CD4-positive, alpha-beta T cell treated with Interleukin-15 for 4 hours (primary cell): ENCODE measurements at places on chromosomes 6 and 20.

- DNase-seq = no peak
These were observed 6.9 kb upstream of the DAAM2 start for GRCh38 chr6:39785281-39785680.

- peak; percentile 25 for DNase-seq
These were observed 14.8 kb upstream of the HLA-DRB1 start for GRCh38 chr6:32604434-32604877.

- DNase-seq = peak; percentile 81
These were observed 8.3 kb upstream of the ANKRD60 start for GRCh38 chr20:58236612-58237317.

DNA sequence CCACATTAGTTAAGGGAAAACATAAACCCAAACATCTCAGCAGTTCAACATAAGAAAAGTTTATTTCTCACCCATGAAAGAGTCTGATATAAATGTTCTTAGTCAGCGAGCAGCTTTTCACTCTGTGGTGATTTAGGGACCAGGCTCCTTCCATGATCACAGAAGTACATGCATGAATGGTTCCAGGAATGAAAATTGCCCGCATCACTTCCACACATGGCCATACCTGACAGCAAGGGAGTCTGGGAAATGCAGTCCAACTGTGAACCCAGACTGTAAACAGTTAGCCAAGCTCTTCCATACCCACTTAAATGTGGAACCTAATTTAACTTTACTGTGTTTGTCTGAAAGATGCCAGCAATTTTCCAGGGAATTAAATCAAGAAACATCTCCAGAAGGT, 353.9 kb downstream of the HACE1 start:
- DNase-seq = no peak

DNA sequence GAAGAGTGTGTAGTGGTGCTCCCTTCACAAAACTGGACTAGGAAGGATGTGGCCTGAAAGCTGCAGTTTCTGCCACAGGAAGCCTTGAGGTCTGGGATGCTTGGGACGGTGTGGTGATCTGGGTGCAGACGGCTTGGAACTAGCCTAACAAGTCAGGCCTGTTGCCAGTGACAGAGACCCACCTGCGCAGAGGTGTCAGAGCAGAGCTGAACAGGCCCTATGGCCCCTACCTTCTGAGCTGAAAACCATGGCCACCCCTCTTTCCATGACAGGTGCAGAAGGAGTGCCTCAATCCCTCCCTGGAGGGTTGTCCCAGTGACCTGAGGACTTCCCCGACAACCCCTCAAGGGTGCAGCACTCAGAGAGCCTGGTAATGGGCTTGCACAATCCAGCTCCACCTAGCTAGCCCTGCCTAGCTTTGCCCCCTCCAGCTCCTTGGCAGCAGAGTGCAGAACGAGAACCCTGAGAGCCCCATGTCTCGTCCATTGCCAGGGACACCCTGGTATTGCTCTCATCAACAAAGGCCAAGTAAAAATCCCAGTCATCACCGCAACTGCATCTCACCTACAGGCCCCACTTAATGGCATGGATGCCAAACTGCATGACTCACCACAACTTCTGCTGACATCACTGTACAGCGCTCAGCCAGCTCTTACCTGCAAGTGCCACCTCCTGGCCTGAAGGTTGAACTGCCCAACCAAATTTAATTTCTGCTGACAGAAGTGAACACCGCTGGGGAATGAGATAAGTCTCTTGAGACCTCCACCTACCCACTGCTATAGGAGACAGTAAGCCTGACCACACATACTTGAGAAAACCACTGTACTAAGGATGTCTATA, 563.1 kb downstream of the TFAP2A start:
- DNase-seq = no peak

DNA sequence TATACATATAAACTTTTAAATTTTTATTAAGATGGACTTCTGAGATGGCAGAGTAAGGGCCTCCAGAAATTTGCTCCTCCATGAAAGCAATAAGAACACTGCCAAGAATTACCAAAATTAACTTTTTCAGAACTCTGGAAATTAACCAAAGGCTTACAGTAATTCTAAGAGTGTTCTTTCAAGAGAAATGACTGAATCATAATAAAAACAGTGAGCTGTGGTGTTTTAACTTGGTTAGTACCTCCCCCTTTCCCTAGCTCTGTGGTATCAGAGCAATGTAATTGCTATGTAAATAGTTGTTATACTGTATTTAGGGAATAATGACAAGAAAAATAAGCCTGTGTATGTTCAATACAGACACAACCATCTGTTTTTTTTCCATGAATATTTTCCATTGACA, 19.0 kb downstream of the HECA start:
- DNase-seq = no peak
